CD4-positive, alpha-beta T cell treated with Interleukin-4 for 4 hours (primary cell): ENCODE measurements at places on chromosomes 16 and 17.
A peak's percentile ranks its signal among the peaks of the same experiment; 100 is the strongest.

- no peak for DNase-seq
Measured at GRCh38 chr17:79214940-79215604, 140.4 kb downstream of the ENGASE start.

DNA sequence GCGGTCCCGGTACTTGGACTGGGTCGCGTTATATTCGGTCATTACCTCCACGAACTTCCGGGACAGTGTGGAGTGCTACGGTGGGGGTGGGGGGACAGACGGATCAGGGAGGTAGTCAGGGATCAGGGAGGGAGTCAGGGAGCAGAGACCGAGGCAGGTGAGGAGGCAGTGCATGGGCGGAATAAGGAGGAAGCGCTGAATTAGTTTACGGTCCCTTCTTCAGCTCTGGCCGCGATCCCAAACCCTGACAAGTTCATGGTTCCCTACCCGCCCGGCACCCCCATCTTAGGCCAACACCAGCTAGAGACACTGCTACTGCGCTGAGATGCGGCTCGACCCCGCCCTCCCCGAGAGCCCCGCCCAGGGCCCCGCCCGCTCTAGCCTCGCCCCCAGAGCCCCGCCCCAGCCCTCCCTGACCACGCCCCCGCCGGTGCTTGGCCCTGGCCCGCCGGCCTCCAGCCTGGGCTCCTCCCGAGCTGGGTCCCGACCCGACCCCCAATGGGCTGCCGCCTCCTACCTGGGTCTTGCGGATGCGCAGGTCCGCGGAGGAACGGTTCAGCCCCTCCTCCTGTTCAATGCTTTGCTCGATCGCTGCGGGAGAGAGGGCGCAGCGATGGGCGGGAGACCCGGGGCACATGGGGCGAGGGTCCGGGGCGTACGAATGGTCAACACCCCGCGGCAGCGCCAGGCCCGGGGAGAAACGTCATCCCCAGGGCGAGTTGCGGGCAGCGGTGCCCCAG lies 12.1 kb downstream of the HSD3B7 start:
- peak; percentile 68 for DNase-seq

DNA sequence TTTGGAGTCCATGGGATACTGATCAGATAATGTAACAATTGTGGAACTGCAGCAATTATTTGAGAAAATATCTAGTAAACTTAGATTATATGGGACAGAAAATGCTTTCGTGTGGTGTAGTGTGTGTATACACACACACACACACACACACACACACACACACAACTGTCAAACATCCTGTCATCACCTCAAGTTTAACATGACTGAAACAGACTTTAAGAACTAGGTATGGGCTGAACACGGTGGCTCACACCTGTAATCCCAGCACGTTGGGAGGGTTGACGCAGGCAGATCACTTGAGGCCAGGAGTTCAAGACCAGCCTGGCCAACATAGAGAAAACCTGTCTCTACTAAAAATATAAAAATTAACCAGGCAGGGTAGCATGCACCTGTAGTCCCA lies 544 bp upstream of the EVI2A start:
- peak; percentile 49 for DNase-seq

- no peak for DNase-seq
Measured at GRCh38 chr17:236641-237405, 55.4 kb upstream of the DOC2B start.

DNA sequence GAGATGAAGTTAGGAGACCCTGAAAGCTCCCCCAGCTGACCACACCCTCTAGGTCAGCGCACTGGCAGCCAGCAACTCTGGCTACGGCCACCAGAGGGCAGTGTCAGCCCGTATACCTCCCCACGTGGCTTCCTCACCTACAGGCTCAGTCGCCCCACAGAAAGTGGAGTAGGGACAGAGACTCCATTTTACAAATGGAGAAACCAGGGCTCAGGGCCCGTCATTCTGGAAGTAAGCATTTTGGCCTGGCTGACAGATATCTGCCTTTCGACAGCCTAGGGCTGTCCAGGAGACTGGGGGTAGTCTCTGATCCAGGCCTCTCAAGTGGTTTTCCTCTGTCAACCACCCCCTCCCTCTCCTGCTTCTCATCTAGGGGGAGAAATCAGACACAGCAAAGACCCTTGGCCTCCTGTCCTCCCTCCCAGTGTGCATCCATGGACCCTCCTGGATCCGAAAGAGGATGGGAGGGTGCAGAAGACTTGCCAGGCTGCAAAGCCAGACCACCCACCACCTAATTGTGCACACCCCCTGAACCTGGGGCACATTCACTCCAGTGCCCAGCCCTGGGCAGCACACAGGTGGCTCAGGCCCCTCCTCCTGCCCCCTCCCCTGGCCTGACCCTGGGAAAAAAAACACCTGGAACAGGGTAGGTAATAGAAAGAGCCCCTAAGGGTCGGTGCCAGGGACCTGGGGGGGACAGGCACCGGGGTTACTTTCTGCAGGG lies 3.8 kb upstream of the HAP1 start:
- DNase-seq: peak; percentile 72

DNA sequence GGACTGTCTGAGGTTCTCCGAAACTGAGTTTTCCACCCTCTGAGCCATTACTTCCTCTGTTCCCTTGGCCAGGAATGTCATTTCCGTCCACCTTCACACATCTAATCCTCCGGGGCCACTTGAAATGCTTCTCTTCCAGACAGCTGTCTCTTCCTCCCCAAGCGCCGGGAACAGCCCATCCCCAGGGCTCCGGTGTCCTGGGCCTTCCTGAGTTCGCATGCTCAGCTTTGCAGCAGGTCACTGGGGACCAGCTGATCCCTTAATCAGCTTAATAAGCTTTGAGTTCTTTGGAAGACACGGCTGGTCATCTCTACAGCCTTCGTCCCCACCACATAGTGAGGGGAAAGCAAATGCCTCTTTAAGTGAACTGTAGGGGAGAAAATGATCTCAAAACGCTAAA lies 123.4 kb downstream of the DYNLRB2 start:
- no peak for DNase-seq

GRCh38 chr17:17207998-17208397 lies 1.9 kb upstream of the PLD6 start:
- no peak for DNase-seq

GRCh38 chr17:73365906-73366623 lies 54.3 kb upstream of the CDC42EP4 start:
- no peak for DNase-seq

- DNase-seq: no peak
Measured at GRCh38 chr16:81658373-81658772, 120.7 kb upstream of the PLCG2 start.

GRCh38 chr17:70205401-70205800 lies 36.1 kb downstream of the KCNJ2 start:
- DNase-seq: peak; percentile 6

DNA sequence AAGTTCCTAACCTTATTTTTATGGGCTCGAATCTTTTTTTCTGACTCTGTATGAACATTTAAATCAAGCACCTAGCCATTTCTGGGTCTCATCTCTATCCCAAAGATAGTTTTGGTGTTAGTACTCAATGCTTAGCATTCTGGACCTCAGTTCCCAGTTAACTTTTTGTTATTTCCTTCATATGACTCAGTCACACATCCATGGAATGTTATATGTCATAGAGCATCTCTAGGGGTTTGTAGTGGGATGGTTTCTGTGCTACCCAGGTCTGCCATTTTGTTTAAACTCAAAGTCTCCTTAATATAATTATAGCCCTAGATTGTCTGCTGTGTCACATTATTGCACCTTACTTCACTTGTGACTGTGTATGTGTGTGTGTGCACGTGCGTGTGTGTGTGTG lies 90.1 kb downstream of the EFCAB13 start:
- DNase-seq: no peak

- peak; percentile 95 for DNase-seq
Measured at GRCh38 chr16:48611329-48612137, 1.6 kb upstream of the N4BP1 start.

DNA sequence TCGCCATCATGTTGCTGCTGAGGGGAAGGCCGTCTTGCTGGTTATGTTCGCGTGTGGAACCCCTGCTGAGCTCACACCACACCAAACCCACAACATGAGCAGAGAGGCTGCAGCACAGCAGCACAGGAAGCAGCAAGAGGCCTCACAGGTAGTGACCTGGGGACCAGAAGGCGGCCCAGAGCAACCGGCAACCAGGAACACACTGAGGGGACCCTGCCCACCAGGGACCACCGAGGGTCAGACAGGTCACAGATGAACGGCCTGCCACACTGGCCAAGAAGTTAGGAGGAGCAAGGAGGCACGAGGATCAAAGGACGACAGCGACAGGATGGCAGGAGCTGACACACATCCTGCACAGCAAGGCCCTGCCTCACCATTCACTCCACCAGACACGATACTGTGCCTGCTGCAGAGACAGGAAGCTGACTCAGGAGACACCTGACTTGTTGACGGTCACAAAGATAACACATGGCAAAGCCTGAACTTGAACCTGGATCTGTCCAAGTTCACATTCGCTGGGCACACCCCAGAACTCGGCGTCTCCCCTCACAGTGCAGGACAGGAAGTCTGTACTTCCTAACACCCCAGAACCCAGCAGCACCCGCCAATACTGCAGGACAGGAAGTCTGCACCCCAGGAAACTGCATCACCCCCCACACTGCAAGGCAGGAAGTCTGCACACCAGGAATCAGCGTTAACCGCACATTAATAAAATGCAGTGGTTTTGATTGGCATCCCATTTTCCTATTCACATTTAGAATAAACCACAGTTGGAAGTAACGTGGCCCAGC lies 98.5 kb downstream of the ZNF778 start:
- peak; percentile 88 for DNase-seq

- DNase-seq: no peak
Measured at GRCh38 chr16:2952679-2953078, 11.4 kb upstream of the KREMEN2 start.

GRCh38 chr16:68499006-68499405 lies 40.1 kb upstream of the ZFP90 start:
- DNase-seq: no peak

DNA sequence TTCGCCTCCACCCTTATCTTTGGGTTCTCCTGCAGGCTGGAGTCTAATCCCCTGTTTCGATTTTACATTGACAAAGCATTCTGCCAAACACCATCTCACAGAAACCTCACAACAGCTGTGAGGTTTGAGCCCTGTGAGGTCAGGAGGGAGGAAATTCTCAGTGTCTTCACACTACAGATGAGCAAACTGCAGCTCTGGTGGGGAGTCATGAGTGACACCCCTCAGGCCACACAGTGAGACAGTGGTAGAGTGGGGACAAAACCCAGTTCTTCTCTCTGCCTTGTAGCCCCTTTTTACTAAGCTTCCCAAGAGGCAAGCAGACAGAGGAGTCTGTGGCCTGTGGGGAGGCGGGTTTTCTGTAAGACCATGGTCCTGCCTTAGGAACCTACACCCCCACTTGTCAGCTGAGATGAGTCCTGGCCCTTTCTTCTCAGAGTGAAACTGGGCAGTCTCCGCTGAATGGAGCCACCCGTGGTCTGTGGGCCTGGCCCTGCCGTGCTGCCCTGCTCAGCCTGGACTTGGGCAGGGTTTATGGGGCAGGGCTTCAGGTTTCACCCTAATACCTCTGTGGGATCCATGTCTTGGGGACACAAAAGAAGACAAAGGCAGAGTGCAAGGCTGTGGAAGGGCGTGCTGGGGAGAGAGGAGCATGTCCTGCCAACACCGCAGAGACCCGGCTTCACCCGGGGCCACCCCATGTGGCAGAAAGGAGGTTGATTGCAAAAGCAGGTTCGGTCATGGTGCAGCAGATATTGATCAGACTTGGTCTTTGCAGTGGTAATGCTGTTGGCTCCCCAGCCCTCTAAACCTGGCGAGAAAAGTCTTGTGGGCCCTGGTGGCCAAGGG lies 59.0 kb downstream of the ABR start:
- DNase-seq: peak; percentile 21
